A549 treated with AZD2906 at 1 μM for 4 hours (cell line): ENCODE measurements at places on chromosomes 3 and 15. TPM values are rescaled to one million over a fixed set of nuclear protein-coding genes. Genes with fewer than 3 reads are reported as not detected.

The NLGN1 gene
- not detected in 5 replicates for total RNA-seq

The INKA1 gene
- 1.9 to 2.8 TPM (median 2.3 TPM) in 5 replicates for total RNA-seq

The ATR gene
- total RNA-seq, result 10.2 to 11.8 TPM (median 11.2 TPM) in 5 replicates

The KBTBD13 gene
- not detected in 5 replicates for total RNA-seq

The LCTL gene
- total RNA-seq, result 0.05 TPM in 1 of 5 replicates, not detected in the others

The MYZAP gene
- total RNA-seq, result 1.3 to 1.5 TPM (median 1.4 TPM) in 5 replicates

The COL6A5 gene
- not detected in 5 replicates for total RNA-seq

The GOLGA6L4 gene
- total RNA-seq, result 0.60 to 1.6 TPM (median 0.88 TPM) in 5 replicates

The RASGRF1 gene
- 0.13 to 0.39 TPM (median 0.34 TPM) in 5 replicates for total RNA-seq

The SLC22A14 gene
- total RNA-seq, result 0.03 to 0.05 TPM (median 0.05 TPM) in 3 of 5 replicates, not detected in the others

The MASP1 gene
- total RNA-seq, result 0.11 to 0.27 TPM (median 0.17 TPM) in 3 of 5 replicates, not detected in the others

The MTHFS gene
- total RNA-seq, result 72.3 to 96.4 TPM (median 78.0 TPM) in 5 replicates

The CLEC3B gene
- total RNA-seq, result 0.14 to 0.19 TPM in 2 of 5 replicates, not detected in the others

The DPH3 gene
- total RNA-seq, result 21.2 to 29.5 TPM (median 27.4 TPM) in 5 replicates

The SLC51A gene
- total RNA-seq, result 0.11 TPM in 1 of 5 replicates, not detected in the others

The SH3GL3 gene
- 0.25 to 0.62 TPM (median 0.51 TPM) in 5 replicates for total RNA-seq

The GOLGA6L9 gene
- 1.8 to 3.0 TPM (median 1.9 TPM) in 5 replicates for total RNA-seq

The ROPN1B gene
- total RNA-seq, result not detected in 5 replicates

The FEZF2 gene
- total RNA-seq, result not detected in 5 replicates

The CPNE9 gene
- 0.08 to 0.29 TPM (median 0.15 TPM) in 5 replicates for total RNA-seq

The ILDR1 gene
- not detected in 5 replicates for total RNA-seq

The XCR1 gene
- not detected in 5 replicates for total RNA-seq

The TAGLN3 gene
- 0.05 TPM in 1 of 5 replicates, not detected in the others for total RNA-seq

The THRB gene
- 1.1 to 2.1 TPM (median 1.6 TPM) in 5 replicates for total RNA-seq

The UBL7 gene
- total RNA-seq, result 40.4 to 43.0 TPM (median 41.0 TPM) in 5 replicates

The ATP10A gene
- total RNA-seq, result 7.4 to 9.6 TPM (median 8.2 TPM) in 5 replicates

The NEDD4 gene
- total RNA-seq, result 96.8 to 142 TPM (median 111 TPM) in 5 replicates

The RARB gene
- total RNA-seq, result 6.7 to 19.9 TPM (median 11.0 TPM) in 5 replicates

The SLC12A1 gene
- total RNA-seq, result not detected in 5 replicates

The TSEN2 gene
- total RNA-seq, result 15.3 to 18.3 TPM (median 17.0 TPM) in 5 replicates

The GOLGA8J gene
- total RNA-seq, result 0.09 to 0.15 TPM in 2 of 5 replicates, not detected in the others

The CACNA1D gene
- 0.55 to 0.95 TPM (median 0.70 TPM) in 5 replicates for total RNA-seq

The FRMD5 gene
- 1.7 to 2.8 TPM (median 2.0 TPM) in 5 replicates for total RNA-seq

The NOX5 gene
- 0.17 to 0.35 TPM (median 0.23 TPM) in 5 replicates for total RNA-seq

The DZIP1L gene
- 9.2 to 11.7 TPM (median 11.0 TPM) in 5 replicates for total RNA-seq

The MYLK gene
- 11.6 to 15.5 TPM (median 14.0 TPM) in 5 replicates for total RNA-seq

The ZNF660 gene
- total RNA-seq, result not detected in 5 replicates

The VILL gene
- total RNA-seq, result 0.06 to 0.26 TPM (median 0.12 TPM) in 4 of 5 replicates, not detected in the other
